ENCODE measurements at places on chromosomes 16 and 17.

DNA sequence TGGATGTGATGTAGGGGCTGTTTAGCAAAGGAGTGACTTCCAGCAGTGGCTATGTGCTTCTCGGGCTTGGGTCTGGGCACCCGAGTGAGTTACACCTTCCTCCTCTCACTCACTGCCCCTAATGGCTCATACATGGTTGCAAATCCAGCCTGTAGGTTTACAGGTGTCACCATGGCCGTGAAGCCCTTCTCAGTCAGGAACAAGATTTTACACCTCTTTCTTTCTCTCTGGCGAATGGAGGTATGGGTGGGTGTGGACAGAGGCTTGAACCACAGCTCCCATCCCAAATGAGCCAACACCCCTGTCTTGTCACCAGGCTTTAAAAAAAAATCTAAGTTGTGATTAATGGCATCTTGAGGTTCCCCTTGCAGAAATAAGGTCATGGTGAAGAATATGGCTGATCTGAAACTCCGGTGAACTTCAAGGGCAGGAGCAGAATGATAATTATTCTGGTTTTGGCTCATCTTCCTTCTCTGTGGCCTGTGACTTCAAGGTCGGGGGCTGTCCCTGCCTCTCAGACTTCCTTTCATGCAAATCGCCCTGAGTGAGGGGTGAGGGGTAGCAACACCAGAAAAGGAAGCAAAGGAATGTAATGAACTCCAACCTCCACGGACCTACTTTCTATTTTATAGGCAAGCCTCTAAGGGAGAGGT, 331.2 kb downstream of the MAF start:
- no peak for DNase-seq

DNA sequence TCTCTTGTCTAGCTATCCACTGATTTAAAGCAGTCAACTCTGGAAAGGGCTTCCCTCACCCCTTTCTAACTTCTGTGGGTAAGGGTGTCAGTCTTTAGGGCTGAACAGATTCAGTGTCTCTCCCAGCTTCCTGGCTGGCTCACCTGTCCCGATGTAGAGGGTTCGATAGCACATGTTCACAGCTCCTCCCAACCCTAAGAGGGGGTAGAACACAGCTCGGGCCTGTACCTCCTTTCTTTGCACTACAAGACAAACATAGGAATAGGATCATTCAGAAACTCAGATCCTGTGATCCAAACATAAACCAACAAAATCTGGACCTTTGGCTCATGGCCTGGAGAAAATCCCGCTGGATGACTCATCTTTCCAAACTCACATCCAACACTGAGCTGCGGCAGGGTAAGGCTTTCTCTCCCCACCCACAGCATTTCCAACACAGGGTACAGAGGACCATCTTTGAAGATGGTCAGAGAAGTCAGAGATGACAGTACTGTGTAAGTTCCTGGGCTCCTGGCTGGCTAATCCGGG, 5.8 kb upstream of the DHRS13 start:
- peak; percentile 79 for DNase-seq

GRCh38 chr16:15415511-15415985, 18.8 kb upstream of the BMERB1 start:
- DNase-seq, result no peak

GRCh38 chr17:65530523-65531255, 30.8 kb downstream of the AXIN2 start:
- peak; percentile 63 for DNase-seq

DNA sequence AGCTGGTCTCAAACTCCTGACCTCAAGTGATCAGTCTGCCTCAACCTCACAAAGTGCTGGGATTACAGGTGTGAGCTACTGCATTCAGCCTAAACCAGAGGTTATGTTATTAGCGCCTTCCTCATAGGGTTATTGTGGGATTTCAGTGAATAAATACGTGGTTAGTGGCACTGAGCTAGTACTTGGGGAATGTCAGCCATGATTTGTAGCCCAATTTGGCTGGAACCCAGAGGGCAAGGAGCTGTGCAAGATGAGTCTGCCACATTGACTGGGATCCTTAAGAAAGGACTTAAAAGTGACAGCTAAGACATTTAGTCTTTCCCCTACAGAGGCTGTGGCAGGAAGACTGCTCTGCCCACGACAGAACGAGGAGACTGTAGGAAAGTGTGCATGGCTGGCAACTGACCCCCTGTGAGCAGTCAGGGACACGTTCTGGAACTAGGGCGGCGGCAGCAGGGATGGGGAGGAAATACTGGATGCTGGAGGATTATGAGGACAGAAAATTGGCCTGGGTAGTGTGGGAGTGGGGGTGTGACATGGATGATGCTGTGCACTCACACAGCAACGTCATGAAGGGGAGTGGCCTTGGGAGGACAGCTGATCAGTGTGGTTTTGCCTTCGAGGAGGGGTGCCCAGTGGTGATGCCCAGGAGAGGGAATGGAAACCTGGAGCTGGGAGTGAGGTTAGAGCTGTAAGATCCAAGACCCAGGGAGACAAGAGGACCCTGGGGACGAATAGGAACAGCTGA, 14.6 kb downstream of the ATP5PD start:
- DNase-seq, result peak; percentile 90

DNA sequence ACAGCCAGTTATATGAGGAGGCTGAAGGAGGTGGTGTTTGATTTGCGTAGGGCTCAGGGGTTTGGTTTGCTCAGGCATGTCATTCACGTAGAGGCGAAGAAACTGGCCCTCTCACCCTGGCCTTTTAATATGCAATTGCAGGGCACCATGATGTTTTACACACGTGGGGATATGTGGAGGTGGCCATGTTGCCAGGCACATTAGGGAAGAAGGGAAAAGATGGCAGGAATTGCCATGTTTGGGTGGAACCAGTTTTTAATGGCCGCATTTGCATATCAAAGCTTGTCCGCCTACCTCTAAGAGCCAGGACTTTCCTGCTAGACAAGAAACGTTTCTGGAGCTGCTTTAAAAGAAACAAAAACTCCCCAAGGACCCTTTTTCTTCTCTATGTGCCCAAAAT, 1483.7 kb upstream of the GOT2 start:
- no peak for DNase-seq

DNA sequence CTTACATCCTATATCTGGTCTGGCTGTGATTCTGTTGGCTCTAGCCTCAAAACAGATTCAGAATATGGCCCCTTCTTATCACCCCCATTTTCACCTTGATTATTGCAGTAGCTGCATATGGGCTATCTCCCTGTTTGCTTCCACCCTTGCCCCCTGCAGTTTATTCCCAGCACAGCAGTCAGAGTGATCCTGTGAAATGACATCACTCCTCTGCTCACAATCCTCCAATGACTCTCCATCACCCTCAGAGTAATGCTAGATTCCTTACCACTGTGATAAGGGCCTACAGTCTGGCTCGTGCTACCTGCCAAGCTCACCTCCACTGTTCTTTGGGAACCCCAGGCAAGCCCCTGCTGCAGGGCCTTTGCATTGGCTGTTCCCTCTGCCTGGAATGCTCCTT, 92.5 kb downstream of the ASIC2 start:
- DNase-seq, result peak; percentile 9

Measured in muscle of leg (tissue), 16 donors.